ENCODE measurements at places on chromosomes 5 and 9.

- no peak for DNase-seq
Observed at GRCh38 chr5:122162100-122162638, 32.8 kb downstream of the ZNF474 start.

DNA sequence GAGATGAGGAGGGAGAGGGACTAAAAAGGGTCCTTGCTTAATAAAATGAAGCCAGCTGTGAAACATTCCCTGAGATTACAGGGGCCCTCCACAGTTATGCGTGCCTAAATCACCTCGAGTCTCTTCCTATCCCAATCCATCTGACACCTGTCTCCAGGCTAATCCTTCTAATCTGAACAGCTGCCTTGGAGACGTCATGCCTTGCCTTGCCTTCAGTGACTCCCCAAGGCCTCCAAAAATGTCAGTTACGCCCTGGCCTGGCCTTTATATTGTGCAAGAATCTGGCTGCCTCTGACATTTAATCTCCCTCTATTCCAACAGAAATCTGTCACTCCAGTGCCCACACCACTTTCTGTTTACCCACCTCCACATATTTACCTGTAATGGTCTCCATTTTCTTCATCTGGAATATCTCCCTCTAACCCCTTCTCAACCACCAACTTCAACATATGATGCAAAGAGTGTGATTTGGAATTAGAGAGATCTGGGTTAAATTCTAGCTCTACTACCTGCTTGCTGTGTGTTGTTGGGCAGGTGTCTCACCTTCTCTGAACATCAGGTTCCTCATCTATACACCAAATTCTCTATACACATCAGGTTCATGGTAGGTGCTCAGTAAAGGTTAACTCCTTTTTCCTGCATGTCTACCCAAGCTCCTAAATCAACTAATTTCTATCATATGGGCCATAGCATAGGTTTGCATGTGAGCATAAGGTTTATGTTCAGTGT is 57.9 kb downstream of the PTCD2 start:
- DNase-seq = no peak

DNA sequence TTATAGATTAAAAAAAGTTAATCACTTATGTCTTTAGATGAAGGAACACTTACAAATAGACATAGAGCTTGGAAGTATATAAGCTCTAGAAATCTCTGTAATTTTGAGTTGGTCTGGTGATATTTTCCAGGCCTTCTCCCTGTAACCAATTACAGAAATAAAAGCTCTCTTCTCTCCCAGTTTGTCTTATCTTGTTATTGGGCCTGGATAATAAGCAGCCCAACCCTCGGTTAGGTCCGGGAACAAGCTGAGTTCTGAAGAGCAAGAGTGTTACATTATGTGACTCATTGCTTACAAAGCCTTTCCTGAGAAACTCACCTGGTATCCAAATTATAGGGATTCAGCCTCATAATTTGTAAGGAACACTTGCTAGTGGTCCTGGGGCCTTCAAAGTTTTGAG is 1146.2 kb downstream of the CDH9 start:
- DNase-seq = no peak

GRCh38 chr9:109590966-109591365 is 92.9 kb upstream of the PTPN3 start:
- no peak for DNase-seq

GRCh38 chr9:132994410-132995120 is 16.1 kb downstream of the GFI1B start:
- DNase-seq = no peak

- no peak for DNase-seq
Observed at GRCh38 chr5:2879701-2880100, 128.2 kb upstream of the IRX2 start.

DNA sequence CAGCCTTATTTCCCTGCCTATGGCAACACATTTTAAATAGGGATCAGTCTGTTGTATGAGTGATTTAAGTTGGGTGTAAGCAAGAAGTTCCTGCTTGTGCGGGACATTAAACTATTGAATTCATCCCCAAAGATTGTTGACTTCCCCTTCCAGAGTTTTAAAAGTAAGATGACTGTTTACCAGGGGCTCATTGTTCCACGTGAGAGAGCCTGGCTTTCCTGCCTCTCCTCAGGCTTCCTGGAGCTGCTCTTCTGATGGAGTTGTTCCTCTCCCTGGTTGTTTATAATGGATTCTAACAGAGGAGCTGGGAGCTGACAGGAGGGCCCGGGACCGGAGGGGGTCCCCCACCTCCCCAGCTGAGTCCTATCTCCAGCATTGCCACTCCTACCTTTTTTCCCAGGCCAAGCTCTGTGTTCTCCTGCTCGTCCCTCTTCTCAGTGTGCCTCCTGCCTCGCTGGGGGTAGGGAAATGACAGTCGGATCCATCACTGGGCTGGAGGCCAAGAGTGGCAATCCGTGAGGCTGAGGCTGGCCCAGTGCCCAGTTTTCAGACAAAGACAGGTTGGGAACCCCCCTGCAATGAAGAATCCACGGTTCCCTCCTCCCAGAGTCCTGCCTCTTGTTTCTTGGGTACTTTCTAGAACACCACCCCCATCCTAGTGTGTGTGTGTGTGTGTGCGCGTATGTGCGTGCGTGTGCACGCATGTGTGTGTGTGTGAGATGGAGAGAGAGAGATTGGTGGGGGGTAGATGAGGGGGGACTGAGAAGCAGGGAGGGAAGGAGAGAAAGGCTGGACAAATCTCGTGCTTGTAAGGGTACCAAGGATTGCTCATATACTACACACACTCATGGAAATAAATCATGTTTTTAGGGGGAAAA is 123.7 kb upstream of the NFIB start:
- DNase-seq = no peak

- no peak for DNase-seq
Observed at GRCh38 chr5:763397-763796, 21.1 kb downstream of the ZDHHC11B start.
